Right kidney (tissue), 9 donors: ENCODE measurements at places on chromosomes 13 and 19.

DNA sequence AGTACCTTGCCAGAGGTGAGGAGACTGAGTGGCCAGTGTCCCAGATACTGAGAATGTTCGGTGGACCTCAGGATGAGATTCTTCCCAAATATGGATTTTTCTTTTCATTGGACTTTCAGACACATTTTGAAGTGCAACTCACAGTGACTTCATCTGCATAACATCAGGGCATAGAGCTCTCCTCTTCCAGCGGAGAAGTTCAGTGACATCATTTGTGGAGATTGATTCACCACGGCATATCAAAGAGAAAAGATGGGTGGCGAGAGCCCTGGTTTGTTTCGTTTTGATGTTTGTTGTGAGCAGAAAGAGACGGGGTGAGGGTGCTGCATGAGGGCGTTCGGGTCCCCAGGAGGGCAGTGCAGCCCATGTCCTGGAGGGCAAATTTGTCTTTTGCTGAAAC, 120.1 kb upstream of the GPR12 start:
- DNase-seq, result no peak

DNA sequence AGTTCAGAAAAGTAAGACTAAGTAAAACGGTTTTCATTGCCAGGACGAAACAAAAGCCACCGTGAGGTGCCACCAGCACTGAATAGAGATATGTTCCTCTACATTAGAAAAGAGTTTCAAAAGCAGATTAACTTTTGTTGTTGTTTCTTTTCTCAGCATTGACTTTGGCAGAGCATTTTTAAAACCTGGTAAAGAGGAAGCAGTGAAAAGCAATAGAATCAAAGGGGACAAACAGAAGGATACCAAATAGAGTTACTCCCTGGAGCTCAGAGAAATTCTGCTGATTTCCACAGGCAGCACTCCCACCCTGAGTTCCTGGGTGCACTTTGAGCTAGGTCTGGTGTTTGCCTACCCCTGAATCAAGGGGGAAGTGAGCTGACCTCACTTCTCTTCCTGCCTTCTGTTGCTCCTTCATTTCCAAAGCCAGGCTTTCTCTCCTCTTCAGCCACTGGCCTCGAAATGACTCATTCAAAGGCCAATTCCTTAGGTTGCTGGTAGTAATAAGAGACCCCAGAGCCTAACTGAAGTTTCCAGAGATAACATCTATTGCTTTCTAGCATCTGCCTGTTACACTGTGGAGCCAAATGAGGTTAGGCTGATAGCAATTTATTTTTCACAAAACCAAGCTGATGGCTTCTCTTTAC, 11.3 kb upstream of the ERICH6B start:
- no peak for DNase-seq

DNA sequence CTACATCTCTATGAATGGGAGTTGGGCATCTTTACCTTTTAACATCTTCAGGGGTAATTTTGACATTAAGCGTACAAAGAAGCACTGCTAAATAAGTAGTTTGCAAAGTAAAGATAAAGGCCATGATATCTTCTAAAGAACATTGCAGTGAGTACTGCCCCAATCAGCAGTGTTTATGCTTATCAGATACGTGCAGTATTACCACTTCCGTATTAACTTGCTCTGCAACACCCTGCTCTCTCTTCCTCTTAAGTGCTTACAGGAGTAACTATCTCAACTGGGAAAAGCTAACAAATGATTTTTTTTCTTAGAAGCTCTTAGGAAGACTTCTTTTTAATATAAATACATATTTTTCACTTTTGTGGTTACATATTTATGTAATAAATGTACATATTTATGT, 793.7 kb upstream of the SLC10A2 start:
- no peak for DNase-seq

DNA sequence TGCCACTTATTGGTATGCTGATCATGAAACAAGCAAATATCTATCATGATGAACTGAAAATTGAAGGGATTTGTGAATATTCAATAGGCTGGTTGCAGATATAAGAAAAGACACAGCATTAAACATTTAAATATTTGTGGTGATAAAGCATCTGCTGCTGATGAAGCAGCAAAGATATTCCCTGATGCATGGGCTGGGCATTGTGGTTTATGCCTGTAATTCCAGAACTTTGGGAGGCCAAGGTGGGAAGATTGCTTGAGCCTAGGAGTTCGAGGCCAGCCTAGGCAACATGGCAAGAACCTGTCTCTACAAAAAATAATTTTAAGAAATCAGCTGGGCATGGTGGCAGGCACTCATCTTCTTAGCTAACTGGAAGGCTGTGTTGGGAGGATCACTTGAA, 54.5 kb downstream of the GPR180 start:
- DNase-seq, result no peak

DNA sequence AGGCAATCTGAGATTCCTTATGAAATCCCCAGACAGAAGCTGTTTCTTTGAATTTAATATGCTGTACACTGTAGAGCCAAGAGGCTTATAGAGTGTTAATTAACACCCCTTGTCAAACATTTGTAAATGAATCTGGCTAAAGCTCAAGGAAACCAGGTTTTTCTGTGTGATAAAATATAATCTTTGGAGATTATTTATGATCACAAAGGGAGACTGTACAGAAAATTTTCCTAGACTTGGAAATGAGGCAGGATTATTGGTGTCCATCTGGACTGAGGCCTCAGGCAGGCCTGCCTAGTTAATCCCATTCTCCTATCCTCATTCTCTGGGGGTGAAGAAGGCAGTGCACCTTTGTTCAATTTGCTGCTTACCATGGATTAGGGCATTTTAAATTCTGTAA, 17.8 kb downstream of the KL start:
- DNase-seq, result no peak

DNA sequence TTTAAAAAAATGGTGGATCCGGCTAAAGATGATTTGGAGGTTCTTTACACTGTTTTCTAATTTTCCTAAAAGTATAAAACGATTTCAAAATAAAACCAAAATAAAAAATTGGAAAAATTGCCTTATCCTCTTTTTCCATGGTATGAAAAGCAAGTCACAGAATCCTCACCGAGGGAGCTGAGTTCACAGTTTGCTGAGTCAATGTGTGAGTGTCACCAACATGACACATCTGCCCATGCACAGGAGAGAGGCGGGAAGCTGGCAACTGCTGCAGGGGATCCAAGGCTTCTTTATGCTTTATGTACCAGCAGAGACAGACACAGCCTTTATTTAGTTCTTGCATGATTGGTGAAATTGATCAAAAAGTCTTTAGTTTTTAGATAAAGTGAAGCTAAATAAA, 157.8 kb downstream of the TNFSF13B start:
- no peak for DNase-seq

DNA sequence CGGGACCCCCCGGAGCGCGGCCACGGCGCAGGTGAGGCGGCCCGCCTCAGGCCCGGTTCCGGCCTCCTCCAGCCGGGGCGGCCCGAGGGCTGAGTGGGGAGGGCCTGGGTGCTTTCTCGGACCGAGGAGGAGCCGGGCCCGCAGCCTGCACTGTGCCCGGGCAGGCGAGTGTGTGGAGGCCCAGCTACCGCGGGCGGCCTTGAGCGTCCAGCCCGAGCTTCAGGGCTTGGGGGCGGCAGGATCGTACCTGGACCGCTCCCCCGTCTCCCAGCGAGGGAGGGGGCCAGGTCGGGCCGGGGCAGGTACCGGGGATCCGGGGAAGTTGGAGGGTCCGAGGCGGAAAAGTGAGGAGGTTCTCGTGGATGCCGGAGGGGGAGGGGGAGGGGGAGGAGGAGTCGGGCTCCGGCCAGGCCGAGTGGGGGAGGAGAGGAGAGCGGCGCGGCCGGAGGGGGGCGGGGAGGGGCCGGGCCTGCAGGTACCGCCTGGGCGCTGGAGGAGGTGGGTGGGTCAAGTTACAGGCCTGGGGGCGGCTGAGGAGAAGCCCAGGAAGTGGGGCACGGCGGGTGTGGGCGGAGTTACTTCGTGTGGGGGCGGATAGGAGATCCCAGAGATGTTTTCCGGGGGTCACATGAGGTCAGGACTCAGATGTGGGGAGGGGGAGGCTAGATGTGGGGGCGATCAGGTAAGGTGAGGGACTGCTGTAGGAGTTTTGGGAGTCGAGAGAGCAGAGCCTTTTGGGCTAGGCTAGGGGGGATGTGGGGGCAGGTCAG, 545 bp downstream of the NACC1 start:
- peak; percentile 51 for DNase-seq

DNA sequence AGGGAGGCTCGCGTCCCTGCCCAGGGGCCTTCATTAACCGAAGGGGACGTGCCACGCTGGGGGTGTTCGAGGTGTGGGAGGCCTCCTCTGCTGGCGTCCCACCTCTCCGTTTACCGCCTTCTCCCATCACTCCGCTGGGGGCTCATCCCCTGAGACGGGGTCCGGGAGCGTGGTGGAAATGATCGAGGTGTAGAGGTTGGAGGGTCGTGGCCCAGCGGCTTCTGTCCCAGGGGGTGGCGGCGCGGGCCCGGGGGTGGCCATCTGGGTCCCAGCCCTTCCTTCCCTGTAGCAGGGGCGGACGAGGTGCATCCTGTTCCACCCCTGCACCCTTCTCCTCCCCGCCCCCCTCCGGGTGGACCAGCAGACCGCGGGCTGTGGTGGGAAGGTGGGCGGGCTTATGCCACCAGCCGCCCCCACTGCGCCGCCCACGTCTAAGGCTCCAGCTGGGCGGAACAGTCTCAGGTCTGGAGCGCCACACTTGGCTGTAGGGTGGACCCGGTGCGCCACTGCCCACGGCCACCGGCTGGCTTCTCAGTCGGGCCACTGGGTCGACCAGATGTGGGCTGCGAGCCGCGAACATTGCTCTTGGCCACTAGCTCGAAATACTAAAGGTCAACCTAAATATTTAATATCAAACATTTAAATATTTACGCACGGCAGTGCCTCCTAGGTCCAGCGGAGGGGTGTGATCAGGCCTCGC, 69.5 kb downstream of the ZNF723 start:
- no peak for DNase-seq

DNA sequence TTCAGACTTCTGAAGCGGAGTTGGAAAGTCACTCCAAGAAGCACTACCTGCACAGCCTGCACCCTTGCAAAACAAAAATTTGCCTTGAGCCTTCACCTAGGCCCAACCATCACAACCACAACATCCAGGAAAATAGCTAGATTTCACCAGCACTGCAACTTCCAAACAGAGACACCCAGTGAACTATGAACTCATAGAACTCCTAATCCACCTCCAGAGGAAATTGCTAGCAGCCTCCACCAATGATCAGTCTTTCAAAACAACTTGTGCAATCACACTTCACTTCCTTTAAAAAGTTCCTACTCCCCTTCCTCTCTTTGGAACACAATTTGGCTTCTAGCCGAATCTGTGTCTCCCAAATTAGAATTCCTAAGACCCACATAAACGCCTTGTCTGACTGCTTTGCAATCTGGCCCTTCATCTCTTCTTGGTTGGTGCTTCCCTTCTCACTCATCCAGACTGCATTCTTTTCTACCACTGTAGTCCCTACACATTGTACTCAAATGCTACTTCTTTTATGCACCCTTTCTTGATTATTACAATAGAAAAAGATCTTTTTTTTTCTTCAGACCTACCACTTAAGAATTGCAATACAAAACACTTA, 489.2 kb upstream of the ARGLU1 start:
- DNase-seq, result no peak

DNA sequence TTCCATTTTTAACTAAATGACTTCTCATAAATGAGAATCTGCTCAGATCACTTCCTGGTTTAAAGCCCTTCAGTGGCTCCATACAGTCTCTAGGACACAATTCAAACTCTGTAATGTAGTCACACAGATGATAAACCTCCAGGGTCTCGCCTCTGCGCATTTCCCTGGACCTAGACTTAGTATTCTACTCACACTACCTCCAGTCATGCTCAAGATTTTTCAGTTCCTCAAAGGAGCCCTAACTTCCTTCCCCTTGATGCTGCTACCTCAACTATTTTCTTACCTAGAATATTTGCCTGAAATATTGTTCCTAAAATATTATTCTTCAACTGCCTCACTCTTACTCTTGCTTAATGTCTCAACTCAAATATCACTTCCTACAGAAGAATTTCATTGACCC, 86.7 kb upstream of the TPP2 start:
- DNase-seq, result no peak

- DNase-seq, result no peak
Measured at GRCh38 chr13:28575200-28575599, 80.3 kb upstream of the FLT1 start.

DNA sequence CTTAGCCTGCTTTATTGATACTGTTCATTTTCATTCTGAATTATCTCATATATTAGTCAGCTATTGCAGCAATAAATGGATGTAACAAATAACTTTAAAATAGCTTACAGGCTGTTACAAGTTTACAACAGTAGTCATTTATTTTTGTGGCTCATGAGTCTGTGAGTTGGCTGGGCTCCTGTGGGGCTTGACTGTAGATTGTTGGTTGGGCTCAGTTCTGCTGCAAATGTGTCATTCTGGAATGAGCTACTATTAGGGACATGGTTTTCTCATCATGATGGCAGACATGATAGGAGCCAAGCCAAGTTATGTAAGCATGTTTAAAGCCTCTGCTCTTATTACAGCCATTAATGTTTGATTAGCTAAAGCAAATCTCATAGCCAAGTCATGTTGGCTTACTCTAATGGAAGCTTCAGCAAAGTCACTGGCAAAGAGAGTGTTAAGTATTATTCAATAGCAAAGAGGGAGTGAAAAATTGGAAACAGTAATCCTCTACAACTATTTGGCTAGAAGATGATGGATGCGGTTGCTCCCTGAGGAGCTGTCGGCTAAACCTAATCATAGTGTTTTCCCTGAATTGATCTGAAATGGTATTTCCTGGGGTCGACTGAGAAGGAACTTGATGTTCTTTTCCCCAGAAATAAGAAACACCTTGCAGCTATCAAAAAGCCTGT, 391.3 kb downstream of the TDRD3 start:
- no peak for DNase-seq

DNA sequence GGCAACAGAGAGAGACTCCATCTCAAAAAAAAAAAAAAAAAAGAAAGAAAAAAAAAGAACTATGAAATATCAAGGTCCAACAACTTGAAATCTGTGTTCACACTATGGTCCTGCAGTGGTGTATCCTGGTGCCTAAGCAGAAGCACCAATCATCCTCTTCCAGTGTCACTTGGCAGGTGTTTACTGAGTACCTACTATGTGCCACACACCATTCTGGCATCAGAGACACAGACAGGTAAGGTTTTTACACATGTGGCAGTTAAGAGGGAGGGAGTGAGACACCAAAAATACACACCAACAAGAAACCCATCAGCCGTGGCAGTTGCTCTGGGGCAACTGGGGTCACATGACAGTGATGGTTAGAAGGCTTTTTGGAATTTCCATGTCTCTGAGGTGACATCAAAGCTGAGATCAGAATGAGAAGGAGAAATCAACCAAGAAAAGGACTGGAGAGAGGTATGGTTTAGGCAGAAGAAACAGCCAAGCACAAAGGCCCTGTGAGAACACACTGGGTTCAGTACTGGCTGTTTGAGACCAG, 17.6 kb downstream of the PBX4 start:
- no peak for DNase-seq

GRCh38 chr13:109114162-109114561, 484.8 kb downstream of the MYO16 start:
- DNase-seq, result no peak

- DNase-seq, result no peak
Measured at GRCh38 chr19:35068941-35069634, 27.6 kb downstream of the HPN start.
